ENCODE measurements at places on chromosomes 3 and 15.

- DNase-seq, result no peak
Measured at GRCh38 chr3:79167651-79168416, 600.0 kb downstream of the ROBO1 start.

- no peak for DNase-seq
Measured at GRCh38 chr15:69476704-69477473, 24.3 kb downstream of the RPLP1 start.

- DNase-seq, result no peak
Measured at GRCh38 chr3:86934851-86935250, 56.1 kb downstream of the VGLL3 start.

DNA sequence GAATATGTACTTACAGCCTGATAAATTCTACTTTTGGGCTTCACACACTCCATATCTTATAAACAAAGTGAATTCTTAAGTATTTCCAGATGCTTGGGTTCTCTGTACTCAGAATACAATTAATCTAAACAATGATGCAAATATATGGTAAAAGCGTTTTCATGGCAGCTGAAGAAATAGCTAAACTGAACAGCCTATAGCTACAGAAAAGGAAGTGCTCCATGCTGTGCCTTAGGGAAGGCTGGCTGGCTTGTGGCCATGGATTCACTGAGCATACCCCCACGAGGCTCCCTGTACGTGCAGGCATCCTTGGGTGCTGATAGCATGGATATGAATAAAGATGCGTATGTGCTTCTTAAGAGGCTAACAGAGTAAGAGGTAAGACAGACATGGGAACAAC is 264.0 kb downstream of the KLF13 start:
- DNase-seq, result no peak

GRCh38 chr3:153247331-153248330 is 85.6 kb downstream of the RAP2B start:
- no peak for DNase-seq

DNA sequence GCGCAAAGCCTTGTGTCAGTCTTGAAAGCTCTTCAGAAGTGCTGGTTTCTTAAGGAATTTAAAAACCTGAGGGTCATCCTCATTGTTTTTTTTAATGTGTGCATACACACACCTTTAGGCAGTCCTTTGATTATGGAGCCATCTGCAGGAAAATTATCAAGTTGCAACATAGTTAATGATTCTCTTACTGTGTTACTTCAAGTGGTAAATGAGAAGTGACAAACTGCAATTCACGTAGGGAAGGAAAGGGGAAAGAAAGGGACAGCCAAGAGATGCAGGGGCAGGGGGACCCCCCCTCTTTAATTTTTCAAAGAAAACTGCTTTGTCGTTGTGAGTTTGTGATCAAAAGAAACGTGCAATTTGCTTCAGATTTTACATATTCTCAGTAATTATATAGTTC is 162.4 kb upstream of the CGNL1 start:
- DNase-seq, result no peak

DNA sequence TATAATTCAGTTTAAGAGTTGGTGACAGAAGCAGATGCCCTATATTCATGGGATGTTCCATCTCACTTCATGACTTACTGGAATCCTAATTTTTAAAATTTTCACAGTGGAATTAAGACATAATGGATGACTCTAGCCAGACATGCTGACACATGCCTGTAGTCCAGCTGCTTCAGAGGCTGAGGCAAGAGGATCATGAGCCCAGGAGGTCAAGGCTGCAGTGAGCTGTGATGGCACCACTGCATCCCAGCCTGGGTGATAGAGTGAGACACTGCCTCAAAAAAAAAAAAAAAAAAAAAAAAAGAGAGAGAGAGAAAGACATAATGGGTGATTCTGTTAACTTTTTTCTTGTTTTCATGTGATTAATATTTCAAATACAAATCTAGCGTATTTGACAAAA is 123.6 kb downstream of the KLHL25 start:
- DNase-seq, result no peak

DNA sequence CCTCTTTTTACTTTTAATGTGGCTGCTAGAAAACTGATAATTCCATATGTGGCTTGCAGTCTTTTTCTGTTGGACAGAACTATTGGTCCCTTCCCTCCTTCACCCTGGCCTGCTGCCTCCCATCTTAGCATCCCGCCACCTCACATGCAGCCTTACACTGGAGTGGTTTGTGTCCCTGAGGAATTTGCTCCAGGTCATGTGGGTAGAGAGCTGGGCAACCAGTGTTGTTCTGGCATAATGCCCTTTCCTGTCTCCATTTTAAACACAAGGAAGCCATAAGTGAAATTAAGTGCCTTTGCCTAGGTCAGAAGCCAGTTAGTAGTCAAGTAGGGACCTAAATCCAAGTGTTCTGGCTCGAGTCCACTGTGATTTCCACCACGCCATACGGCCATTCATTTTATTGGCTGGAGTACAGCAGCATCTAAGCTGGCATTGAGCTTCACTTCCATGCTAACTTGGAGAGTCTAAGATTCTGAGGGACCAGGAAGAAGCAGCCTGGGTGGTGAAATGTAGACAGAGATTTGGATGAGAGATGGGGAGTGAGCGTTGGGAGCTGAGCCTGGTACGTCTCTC is 46.0 kb upstream of the PLXNA1 start:
- DNase-seq, result no peak

DNA sequence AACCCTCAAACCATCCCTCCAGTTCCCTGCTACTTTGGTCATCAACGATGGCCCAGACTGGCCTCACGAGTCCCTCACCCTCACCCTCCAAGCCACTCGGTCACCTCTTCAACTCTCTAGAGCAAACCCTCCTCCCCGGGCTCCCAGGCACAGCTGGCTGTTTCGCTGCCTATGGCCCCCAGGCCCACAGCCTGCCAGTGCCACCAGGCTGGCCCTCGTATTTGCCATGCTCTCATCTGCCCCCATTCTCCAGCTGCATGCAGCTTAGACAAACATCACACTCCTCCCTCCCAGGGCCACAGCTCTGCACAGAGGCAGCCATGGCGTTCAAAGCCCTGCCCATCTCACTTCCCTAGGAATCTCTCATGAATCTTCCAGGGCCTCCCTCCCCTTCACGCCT is 13.8 kb downstream of the RAB43 start:
- no peak for DNase-seq

- no peak for DNase-seq
Measured at GRCh38 chr15:97968380-97968779, 7.9 kb downstream of the ARRDC4 start.

All from stimulated activated CD8-positive, alpha-beta memory T cell treated with anti-CD3 and anti-CD28 coated beads, Interleukin-2, amount 100 ng/mL, for 1 hour (primary cell).